ENCODE measurements at places on chromosomes 7 and 10. TPM values are rescaled to one million over a fixed set of nuclear protein-coding genes. Genes with fewer than 3 reads are reported as not detected.

Gene TLX1
- total RNA-seq, result not detected

Gene CRCP
- total RNA-seq, result 37.9 TPM

Gene CYP2W1
- not detected for total RNA-seq

- DNase-seq, result no peak
Observed at GRCh38 chr10:88413412-88413811, 169.7 kb downstream of the RNLS start.

DNA sequence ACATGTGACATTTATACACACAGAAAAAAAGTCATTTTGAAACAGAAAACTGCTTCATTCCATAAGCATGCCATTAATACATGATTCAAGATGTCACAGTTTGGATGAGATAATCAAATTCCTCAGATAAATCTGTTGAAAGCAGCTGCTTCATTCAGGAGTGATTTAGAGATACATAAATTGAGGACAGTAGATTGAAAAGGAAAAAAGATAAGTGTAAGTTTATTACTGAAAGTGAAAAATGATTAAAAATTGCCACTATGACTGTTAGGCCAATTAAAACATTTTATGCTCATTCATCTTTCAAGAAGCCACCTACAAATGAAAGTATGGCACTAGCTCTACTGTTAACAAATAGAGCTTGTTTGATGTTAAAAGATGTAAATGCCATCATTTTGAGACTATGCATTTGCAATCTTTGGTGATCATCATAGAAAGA, 136.9 kb upstream of the CDK6 start:
- peak; percentile 60 for DNase-seq

- DNase-seq, result no peak
Observed at GRCh38 chr10:63583909-63584724, 62.9 kb downstream of the REEP3 start.

GRCh38 chr7:157991761-157992160, 595.9 kb downstream of the PTPRN2 start:
- DNase-seq, result no peak

GRCh38 chr10:113960617-113961181, 83.0 kb upstream of the ADRB1 start:
- DNase-seq, result peak; percentile 11

- DNase-seq, result peak; percentile 14
Observed at GRCh38 chr7:2567679-2568278, 9.0 kb downstream of the IQCE start.

DNA sequence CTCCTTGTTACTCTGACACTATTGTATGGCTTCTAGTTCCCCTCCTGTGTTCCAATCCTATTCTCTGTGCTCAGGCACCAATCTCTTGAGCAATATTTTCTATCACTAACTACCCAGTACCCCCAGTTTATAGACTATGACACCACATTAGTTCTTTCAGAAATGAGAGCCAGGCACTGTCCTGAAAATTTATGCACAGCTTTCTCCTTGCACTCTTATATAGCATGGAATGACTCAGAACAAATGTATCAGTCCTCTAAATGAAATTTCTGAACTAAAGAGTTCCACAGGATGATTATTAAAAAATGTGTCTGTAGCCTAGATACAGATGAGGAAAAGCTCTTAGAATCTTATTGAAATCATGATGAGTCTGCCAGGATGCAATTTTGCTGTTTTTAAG, 489.9 kb downstream of the XPNPEP1 start:
- DNase-seq, result no peak

DNA sequence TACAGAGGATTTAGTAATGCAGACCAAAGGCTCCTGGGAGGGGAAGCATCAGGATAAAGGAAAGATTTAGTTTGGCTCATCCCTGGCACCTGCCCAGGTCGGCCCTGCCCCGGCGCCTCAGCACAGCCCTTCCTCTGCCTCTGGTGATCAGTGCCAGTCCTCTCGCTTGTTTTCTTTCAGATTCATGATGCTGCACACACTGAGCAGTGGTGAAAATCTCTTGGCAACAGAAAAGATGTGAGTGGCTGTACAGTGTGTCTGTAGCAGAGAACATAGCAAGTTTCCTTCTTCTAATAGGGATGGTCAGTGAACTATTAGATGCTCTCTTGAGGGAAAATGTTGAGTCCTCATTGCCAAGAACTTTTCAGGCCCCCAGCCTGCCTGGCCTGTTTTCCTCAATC, 994.1 kb downstream of the KCNMA1 start:
- no peak for DNase-seq

GRCh38 chr7:5354460-5355232, 69.0 kb downstream of the TNRC18 start:
- peak; percentile 82 for DNase-seq

DNA sequence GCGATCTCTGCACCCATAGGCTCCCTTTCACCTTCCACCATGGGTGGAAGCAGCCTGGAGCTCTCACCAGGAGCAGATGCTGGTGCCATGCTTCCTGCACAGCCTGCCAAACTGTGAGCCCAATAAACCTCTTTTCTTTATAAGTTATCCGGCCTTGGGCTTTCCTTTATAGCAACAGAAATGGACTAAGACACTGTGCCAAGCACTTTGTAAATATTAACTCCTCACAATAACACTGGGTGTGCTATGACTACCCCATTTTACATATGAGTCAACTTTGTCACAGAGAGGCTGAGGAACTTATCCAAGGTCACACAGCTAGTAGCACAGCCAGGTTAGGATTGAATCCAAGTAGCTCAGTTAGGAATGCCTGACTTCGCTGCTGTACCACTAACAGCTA, 79.7 kb upstream of the KCNMA1 start:
- DNase-seq, result no peak

DNA sequence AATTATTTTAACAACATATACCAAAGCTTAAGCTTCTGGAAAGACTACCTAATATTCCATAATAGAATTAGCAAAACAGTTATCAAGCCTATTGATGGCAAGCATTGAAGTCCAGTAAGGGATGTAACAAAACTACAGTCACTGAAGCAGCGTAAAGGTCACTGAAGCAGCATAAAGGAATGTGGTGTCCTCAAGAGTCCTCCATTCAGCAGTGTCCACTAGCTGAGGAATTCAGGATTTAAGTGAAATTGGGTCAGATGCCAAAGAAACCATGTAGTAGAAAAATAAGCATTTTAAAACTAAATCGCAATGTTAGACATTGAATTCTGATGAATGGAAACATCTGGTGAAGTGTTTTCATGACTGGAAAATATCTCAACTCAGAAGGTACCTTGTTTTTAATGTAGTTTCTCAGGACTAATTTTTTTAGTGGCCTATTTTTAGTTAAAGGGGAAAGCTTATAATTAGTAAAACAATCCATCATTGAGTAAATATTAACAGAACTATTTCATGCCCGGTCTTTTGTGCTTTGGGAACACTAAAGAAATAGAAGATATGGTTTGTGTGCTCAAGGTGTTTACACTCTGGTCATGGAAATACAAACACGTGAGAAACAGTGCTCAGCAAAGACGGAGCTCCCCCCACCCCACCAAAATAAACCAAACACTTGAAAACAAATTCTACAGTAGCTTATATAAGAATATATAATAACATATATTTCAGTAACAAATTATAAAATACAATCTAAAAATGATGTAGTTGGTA, 121.4 kb downstream of the CDK14 start:
- DNase-seq, result peak; percentile 67

Data from LHCN-M2 (cell line).